ENCODE measurements at places on chromosomes 11 and 22.

GRCh38 chr11:72331761-72332160 lies 87.8 kb upstream of the PHOX2A start:
- no peak for DNase-seq

DNA sequence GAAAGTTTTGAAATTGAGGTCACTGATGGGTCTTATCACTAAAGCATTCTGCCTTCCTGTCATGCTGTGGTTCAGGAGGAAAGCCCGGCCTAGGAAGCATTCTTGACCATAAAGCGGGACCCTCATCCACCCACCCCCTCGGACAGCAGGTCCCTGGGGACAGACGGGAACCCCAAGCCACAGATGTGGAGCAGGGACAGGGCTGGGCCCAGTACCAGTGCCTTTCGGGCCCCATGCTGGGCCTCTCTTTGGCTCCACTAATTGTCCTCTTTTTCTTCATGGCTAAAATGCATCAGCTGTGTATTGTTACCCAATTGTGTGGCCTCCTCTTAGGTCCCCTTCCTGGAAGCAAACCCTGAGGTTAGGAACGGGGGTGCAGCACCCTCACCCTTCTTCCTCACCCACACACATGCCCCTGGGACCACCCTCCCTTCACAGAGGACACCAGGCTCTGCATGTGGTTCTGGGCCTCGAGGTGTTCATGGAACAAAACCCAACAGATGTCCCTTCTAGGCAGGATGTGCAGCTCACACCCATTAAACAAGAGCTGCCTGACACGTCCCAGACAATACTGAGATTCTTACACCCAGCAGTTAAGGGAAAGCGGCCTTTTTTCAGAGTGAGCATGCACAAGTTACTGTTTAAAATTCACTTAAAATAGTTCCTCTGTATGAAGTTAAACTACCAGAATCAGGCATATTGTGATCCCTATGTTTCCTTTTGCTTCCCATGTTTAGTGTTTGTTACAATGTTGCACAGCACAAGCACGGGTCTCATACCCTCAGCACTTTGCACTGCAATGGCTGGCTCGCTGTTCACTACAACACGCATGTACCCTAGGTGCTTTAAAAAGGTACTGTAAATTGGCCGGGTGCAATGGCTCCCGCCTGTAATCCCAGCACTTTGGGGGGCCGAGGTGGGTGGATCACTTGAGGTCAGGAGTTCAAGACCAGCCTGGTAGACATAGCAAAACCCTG lies 807.6 kb downstream of the BRD1 start:
- DNase-seq: no peak

- DNase-seq: no peak
Observed at GRCh38 chr22:17228725-17229126, 9.5 kb upstream of the ADA2 start.

- no peak for DNase-seq
Observed at GRCh38 chr11:75677909-75678308, 9.1 kb upstream of the MAP6 start.

DNA sequence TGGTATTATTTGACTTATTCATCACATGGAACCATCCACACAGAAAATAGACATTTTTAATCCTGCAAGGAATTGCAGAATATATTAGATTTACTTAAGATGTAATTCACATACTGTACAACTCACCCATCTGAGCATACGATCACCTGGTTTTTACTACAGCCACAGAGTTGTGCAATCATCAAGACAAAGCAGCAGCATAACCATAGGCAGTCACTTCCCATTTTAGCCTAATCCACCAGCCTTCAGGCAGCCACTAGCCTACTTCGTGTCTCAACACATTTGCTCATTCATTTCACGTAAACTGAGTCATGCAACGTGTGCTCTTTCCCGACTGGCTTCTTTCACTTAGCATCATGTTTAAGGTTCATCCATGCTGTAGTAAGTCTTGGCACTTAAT lies 23.0 kb downstream of the PIWIL3 start:
- no peak for DNase-seq

DNA sequence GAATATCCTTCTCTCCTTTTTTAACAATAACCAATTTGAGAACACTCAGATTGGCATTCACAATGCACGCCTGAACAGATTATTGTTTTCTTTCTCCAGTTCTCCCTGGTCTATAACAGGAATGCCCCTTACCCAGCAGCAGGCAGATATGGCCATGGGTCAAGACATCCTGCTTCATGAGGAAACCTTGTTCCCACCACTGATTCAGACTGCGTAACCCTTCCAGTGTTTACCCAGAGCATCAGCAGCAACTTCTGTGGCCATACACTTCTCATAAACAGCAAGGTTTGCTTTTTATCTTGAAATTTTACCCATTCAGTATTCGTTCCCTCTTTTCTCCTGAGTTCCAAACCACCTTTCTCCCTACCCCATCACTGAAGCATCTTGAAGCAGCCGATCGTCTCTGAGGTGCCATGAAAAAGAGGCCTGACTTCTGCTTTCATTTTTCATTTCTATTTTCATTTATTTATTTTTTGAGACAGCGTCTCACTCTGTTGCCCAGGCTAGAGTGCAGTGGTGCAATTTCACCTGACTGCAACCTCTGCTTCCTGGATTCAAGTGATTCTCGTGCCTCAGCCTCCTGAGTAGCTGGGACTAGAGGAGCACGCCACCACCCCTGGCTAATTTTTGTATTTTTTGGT lies 9.6 kb downstream of the PTS start:
- DNase-seq: no peak

- peak; percentile 93 for DNase-seq
Observed at GRCh38 chr11:96338910-96339705, 3.9 kb downstream of the MAML2 start.

DNA sequence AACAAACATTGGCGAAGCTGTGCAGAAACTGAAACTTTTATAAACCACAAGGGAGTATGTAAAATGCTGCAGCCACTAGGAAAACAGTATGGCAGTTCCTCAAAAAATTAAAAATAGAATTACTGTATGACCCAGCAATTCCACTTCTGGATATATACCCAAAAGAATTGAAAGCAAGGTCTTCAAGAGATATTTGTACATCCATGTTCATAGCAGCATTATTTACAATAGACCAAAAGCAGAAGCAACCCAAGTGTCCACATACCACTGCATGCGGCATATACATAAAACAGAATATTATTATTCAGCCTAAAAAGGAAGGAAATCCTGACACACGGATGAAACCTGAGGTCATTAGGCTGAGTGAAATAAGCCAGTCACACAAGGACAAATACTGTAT lies 85.8 kb downstream of the RELT start:
- no peak for DNase-seq

DNA sequence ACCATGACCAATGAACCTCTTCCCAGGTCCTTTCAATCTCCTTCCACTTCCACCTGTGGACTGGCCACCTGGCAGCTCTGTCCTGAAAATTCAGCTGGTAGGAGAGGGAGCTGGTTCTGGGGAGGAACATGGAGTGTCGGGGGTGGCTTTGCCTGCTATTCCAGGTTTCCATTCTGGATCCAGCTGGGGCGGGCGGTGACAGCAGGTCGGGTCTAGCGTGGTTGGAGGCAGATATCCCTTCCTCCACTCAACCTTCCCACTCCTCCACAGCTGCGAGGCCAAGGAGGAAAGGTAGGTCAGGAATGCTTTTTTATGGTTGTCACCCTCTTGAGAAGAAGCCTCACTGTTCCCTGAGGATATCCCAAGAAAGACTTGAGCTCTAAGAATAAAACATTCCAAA lies 3.3 kb downstream of the NRGN start:
- DNase-seq: no peak
